ENCODE measurements at places on chromosomes 6 and 20. TPM values are rescaled to one million over a fixed set of nuclear protein-coding genes. Genes with fewer than 3 reads are reported as not detected.

ADGB gene
- not detected for polyA plus RNA-seq

CTNNBL1 gene
- polyA plus RNA-seq: 58.7 TPM

GRCh38 chr6:124254941-124255685, 451.4 kb downstream of the NKAIN2 start:
- DNase-seq: no peak

GRCh38 chr6:3746119-3746691, 5.3 kb downstream of the PXDC1 start:
- no peak for DNase-seq

DNA sequence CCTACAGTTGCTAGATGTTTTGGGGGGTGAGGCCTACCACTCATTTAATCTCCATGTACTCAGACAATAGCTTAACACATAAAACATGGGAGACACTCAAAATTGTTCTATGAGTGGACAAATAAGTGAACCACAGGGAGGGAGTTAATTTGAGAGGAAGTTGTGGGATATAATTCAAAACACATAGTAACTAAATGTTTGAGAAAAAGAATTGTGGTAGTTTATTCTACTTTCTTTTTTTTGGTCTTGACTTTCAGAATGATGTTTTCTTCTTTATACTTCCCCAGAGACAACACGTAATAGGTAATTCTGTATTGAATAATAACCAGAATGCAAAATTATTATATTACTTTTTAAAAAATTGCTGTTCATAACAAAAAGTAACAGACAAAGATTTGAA, 453.8 kb downstream of the RFPL4B start:
- DNase-seq: no peak

- DNase-seq: no peak
Measured at GRCh38 chr20:22394583-22394982, 189.8 kb downstream of the FOXA2 start.

DNA sequence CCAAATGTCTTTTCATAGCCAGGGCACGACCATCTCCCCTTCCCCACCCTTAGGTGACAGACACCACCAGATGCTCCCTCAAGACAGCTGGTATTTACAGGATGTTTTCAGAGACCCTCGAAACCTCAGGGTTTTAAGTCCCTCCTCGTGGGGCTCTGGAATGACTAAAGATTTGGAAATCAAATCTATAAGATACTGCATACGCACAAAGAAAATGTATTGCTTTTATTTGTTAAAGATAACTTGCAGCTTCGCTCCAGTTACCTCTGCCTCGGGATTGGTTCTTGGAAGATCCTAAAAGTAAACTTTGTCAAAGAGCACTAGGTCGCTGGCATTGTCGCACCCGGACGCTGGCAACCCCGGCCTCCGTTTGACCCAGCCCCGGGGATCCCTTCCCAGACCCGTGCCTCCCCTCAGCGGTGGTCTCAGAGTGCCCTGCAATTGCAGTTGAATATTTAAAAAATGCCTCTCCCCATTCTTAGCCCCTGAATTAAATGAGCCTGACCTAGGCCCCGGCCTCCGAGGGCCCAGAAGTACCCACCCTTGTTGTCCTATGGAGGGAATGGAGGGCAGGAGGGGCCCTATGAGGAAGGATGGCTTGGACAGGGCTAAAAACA, 7.1 kb downstream of the PAX1 start:
- no peak for DNase-seq

PSMB8 gene
- polyA plus RNA-seq: 103 TPM

DNA sequence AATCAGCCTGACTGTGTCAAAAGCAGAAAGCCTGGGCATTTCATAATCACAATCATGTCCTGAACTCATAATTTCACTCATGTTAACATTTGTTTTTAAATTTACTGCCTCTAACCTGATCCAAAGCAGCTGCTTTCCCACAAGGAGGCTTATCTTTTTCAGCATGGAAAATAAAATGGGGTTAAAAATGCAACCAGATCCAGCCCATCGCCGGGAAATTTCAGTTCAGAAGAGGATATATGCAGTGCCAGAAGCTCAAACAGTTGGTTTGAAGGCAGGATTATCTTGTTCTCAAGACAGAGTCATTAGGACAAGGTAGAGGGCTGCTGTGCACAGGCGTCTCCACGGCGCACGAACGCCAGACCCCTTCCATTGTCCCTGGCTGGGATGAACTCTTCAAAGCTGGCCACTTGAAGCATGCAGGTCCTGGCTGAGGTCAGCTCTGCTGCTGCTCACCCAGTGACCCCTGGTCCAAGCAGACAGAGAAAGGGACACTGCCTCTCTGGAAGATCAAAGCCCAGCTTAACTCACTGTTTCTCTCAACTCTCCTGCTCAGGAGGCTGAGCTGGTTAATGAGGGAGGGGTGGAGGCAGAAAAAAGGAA, 191.1 kb upstream of the HEY2 start:
- no peak for DNase-seq

- no peak for DNase-seq
Measured at GRCh38 chr6:17125407-17125806, 23.6 kb downstream of the STMND1 start.

- DNase-seq: no peak
Measured at GRCh38 chr6:20620043-20620442, 85.8 kb downstream of the CDKAL1 start.

POLH gene
- polyA plus RNA-seq: 15.5 TPM

EBF4 gene
- polyA plus RNA-seq: 22.3 TPM

CD93 gene
- polyA plus RNA-seq: 42.1 TPM

DNA sequence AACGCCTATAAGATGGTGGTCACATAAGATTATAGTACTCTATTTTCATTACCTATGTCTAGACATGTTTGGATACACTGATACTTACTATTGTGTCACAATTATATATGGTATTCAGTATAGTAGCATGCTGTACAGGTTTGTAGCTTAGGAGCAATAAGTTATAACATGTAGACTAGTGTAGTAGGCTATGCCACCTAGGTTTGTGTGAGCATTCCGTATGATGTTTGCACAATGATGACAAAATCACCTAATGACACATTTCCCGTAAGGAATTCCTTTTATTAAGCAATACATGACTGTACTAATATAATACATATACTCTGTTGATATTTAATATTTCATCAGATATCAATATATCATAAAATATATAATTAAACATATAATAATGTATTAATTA, 540.7 kb downstream of the BMP2 start:
- no peak for DNase-seq

SLC22A1 gene
- polyA plus RNA-seq: not detected

OXT gene
- 0.86 TPM for polyA plus RNA-seq

- no peak for DNase-seq
Measured at GRCh38 chr20:11168026-11168425, 494.2 kb upstream of the JAG1 start.

- DNase-seq: no peak
Measured at GRCh38 chr20:43102394-43102793, 87.3 kb downstream of the PTPRT start.

SLC9A8 gene
- polyA plus RNA-seq: 5.4 TPM

DNA sequence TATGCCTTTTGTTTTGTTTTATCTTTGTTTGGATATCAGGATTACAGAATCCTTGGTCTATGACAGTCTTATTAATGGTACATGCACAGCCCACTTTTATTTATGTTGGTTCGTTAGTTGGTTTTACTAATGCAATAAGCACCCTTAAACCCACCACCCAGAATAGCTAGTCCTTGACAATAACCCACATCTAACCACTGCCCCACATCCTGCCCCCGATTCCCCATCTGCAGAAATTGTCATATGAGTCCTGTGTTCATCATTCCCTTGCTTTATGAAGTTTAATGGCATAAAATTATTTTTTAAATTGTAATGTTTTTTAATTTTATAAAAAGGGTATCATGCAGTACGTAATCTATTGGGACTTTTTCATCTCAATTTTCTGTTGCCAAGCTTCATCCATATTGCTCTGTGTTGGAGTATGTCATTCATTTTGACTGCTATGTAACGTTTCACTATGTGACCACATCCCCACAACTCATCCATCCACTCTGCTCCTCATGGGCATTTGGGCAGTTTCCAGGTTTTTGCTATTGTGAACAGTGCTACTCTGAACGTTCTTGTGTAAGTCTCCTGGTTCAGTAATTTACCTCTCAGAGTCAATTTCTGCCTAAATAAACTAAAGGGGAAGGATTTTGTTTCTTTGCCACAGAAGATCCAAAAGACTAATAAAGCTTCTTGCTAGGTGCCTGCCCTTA, 150.4 kb downstream of the MRPL14 start:
- no peak for DNase-seq

SSTR4 gene
- not detected for polyA plus RNA-seq

TMEM74B gene
- 0.72 TPM for polyA plus RNA-seq

DNA sequence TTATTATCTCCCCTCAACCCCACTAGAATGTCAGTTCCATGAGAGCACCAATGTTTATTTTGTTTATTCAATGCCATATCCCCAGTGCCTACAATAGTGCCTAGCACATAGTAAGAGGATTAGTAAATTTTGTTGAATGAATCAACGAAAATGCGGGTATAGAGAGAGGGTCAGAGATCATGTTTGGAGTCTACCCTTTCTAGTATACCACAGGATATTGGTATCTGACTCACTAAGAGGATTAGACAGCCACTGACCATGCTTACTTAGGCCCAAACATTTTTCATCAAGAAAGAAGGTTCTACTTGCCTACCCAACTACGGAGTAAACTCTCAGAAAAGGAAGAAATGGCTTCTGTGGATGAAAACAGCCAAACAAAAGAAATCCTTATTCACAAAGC, 356.8 kb downstream of the BTBD9 start:
- no peak for DNase-seq

ISM1 gene
- 3.6 TPM for polyA plus RNA-seq

FAXC gene
- 1.3 TPM for polyA plus RNA-seq
